Posterior vena cava (tissue), 2 donors: ENCODE measurements at places on chromosomes 4 and X. TPM values are rescaled to one million over a fixed set of nuclear protein-coding genes. Genes with fewer than 3 reads are reported as not detected.

Gene ZNF518B
- total RNA-seq = 17.8 TPM

Gene ZAR1
- total RNA-seq = not detected

Gene ADH1B
- total RNA-seq = 529 TPM

Gene GRXCR1
- not detected for total RNA-seq

Gene GATA1
- not detected for total RNA-seq

Gene ANOS1
- total RNA-seq = 3.1 TPM

Gene CRMP1
- 2.0 TPM for total RNA-seq

Gene NAA10
- total RNA-seq = 75.4 TPM

Gene S100P
- 3.5 TPM for total RNA-seq

Gene CCKAR
- not detected for total RNA-seq

Gene STPG2
- 0.24 TPM for total RNA-seq

Gene FGG
- not detected for total RNA-seq

Gene TMEM31
- total RNA-seq = not detected

Gene SLC9B1
- total RNA-seq = 1.1 TPM

Gene UCHL1
- total RNA-seq = 22.1 TPM

Gene SMR3B
- total RNA-seq = not detected

Gene ENAM
- total RNA-seq = 0.62 TPM

Gene SPANXN3
- not detected for total RNA-seq

Gene PPP4R3C
- total RNA-seq = not detected

Gene STARD8
- total RNA-seq = 14.1 TPM

Gene XG
- 7.9 TPM for total RNA-seq

Gene MAGEA12
- total RNA-seq = not detected

Gene ESX1
- total RNA-seq = not detected

Gene ACSL1
- 92.4 TPM for total RNA-seq

Gene CXorf51B
- not detected for total RNA-seq

Gene P2RY10
- total RNA-seq = not detected

Gene SSR4
- 225 TPM for total RNA-seq

Gene ENPEP
- 5.7 TPM for total RNA-seq

Gene PIGA
- 11.9 TPM for total RNA-seq

Gene RELL1
- total RNA-seq = 40.5 TPM

Gene GNRHR
- not detected for total RNA-seq

Gene PWWP3B
- total RNA-seq = 0.38 TPM

Gene GIMD1
- total RNA-seq = not detected

Gene SSX2B
- not detected for total RNA-seq

Gene SHOX
- total RNA-seq = not detected

Gene HTR2C
- total RNA-seq = not detected

Gene GYPE
- total RNA-seq = 1.00 TPM
